ENCODE measurements at places on chromosomes 5 and 9.

DNA sequence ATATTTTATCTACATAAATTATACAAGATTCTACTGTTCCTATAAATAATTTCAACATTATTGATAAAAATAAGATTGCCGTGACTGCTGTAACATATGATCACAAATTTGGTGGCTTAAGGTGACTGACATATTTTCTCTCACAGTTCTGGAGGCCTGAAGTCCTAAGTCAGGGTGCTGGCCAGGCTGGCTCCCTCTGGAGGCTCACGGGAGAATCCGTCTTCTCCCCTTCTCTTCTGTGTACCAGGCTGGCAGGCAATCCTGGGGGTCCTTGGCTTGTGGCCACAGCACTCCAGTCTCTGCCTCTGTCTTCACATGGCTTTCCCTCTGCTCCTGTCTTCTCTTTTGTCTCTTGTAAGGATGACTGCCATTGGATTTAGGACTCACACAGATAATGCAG is 31.7 kb upstream of the IRX2 start:
- DNase-seq = no peak

- DNase-seq = no peak
Measured at GRCh38 chr5:142845954-142846398, 75.8 kb downstream of the ARHGAP26 start.

- DNase-seq = peak; percentile 25
Measured at GRCh38 chr5:3836528-3836927, 240.9 kb downstream of the IRX1 start.

GRCh38 chr9:121262953-121263352 is 5.0 kb upstream of the GSN start:
- DNase-seq = no peak

DNA sequence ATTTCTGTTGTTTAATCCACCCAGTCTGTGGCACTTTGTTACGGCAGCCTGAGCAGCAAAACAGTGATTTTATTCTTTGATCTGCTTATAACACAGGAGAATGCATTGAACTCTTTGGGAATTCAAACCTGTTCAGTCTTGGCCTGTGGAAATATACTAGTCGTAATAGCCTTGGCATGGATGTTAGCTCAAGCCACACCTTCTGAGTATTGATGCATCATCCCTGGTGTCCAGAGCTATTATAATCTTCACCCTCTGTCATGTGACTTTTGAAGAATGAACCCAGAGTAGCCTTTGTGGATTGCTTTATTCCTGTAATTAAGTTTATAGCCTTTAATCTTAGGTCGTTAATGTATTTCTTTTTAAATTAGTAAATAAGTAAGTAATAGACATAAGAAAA is 50.8 kb upstream of the TEX48 start:
- peak; percentile 50 for DNase-seq

DNA sequence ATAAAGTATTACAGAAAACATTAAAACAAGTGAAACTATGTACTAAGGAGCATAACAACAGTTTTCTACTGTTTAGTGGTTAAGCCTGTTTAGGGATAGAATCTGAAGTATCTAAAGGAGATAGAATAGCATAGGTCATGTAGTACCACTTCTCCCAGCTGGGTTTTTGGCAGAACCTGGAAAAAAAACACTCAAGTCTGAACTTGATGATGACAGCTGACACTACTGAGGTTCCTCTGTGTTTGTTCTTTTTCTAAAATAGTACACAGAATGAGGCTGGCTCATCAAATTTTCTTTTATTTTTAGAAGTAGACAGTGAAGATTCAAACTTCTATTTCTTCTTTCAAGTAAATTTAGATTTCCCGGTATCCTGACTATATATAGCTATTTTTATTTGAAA is 203.8 kb upstream of the ACO1 start:
- no peak for DNase-seq

- DNase-seq = no peak
Measured at GRCh38 chr9:134363450-134363849, 37.2 kb downstream of the RXRA start.

DNA sequence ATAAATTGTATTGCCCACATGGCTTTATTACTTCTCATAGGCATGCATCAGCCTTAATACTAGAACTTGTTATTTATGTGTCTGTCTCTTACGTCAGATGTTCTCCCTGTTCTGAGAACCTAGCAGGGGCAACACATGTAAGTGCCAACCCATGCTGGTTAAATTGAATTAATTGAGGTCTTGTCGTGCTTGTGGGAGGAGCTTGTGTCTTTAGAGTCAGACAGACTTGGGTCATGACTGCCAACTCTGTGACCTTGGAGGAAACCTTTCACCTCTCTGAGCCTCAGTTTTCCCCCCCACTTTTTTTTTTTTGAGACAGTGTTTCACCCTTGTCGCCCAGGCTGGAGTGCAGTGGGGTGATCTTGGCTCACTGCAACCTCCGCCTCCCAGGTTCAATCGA is 2.2 kb upstream of the MEGF9 start:
- no peak for DNase-seq

Data from keratinocyte (primary cell).